ENCODE measurements at places on chromosomes 1 and 21. TPM values are rescaled to one million over a fixed set of nuclear protein-coding genes. Genes with fewer than 3 reads are reported as not detected.

- no peak for DNase-seq
These were observed 16.9 kb downstream of the RGS1 start for GRCh38 chr1:192592517-192592916.

- no peak for DNase-seq
These were observed 14.3 kb downstream of the SDHB start for GRCh38 chr1:17039522-17039921.

- no peak for DNase-seq
These were observed 36.6 kb downstream of the PLXNA2 start for GRCh38 chr1:208207388-208208131.

DNA sequence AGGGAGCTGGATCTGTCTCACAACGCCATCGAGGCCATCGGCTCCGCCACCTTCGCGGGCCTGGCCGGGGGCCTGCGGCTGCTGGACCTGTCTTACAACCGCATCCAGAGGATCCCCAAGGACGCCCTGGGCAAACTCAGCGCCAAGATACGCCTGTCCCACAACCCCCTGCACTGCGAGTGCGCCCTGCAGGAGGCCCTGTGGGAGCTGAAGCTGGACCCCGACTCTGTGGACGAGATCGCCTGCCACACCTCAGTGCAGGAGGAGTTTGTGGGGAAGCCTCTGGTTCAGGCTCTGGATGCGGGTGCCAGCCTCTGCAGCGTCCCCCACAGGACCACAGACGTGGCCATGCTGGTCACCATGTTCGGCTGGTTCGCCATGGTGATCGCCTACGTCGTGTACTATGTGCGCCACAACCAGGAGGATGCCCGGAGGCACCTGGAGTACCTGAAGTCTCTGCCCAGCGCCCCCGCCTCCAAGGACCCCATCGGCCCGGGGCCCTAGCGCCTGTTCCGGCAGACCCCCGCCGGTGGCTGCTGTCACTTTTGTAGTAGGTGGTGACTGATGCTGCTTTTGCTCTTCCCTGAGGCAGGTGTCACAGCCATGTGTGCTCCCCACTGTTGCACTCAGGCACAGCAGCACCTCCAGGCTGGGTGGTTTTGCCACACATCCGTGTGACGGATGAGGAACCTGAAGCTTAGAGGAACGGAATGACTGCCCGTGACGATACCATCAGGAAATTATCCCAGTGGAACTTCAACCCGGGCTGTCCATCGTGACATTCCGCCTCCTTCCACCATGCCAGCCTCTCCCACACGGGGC is 1.8 kb downstream of the LRRC3 start:
- no peak for DNase-seq

DNA sequence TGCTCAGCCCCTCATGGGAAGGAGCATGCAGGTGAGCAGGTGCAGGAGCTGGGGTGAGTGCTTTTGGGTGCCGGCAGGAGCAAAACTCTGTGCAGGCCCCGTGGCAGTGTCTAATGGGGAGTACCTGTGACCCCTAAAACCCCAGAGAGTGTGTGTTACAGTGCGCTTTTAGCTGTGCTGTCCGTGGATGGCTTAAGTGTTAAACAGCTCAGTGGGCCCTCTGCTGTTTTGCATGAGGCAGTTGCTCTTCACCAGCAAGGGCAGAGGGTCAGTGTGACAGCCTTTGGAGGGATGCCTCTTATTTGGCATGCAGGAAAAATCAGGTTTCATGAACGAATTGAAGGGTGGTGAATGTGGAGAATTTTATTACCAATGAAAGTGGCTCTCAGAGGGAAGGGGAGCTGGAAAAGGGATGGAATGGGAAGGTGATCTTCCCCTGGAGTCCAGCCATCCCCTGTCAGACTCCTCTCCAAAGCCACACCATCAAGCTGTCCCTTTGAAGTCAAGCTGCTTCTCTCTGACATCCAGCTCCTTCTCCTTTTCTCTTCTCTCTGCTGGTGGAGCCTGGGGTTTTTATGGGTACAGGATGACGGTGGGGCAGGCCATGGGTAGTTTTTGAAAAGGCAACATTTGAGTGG is 17.0 kb upstream of the ALG14 start:
- no peak for DNase-seq

- no peak for DNase-seq
These were observed 421.8 kb downstream of the PTBP2 start for GRCh38 chr1:97143236-97143882.

GRCh38 chr1:85343213-85343611 is 66.8 kb upstream of the BCL10 start:
- DNase-seq = no peak

DNA sequence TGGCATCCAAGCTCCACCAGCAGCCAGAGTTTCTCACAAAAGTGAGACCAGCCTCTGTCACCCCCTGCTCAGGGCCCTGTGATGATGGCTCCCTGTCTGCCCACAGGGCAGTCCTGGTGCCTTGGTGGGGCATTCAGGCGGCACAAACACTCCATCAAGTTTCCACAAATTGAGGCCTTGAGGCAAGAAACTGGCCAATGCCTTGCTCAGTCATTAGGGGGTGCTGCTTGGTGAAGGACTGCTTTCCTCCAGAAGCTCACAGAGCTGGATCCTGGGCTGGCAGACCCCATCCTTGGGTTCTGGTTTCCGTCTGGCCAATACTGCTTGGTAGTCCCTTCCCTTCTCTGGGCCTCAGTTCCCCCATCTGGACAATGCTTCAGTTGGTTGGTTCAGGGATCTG is 12.5 kb upstream of the AHDC1 start:
- DNase-seq = no peak

DNA sequence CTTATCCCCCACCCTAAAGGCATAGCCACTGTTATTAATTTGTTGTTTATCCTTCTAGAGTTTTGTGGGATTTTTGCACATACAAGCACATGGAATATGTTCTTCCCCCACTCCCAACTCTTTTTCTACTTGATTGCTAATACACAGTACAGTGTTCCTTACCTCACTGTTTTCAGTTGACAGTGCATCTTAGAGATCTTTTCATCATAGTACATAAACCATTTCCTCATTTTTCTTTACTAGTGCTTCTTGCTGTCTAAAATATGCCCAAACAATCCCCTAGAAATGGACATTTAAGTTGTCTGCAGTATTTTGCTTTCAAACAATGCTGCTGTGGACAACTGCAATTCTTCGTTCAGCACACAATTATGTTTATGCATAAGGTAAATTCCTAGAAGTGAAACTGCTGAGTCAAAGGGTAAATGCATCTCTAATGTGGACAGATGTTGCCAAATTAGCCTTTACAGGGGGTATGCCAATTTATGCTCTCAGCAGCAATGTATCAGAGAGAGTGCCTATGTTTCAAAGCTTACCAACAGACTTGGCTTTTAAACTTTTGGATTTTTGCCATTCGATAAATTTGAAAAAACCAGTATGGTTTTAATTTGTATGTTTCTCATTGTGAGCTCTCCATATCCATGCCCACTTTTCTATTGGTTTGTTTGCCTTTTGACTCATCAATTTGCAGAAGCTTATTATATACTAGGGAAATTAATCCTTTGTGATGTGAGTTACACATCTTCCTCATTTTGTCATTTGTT is 132.6 kb downstream of the MRPS6 start:
- no peak for DNase-seq

DNA sequence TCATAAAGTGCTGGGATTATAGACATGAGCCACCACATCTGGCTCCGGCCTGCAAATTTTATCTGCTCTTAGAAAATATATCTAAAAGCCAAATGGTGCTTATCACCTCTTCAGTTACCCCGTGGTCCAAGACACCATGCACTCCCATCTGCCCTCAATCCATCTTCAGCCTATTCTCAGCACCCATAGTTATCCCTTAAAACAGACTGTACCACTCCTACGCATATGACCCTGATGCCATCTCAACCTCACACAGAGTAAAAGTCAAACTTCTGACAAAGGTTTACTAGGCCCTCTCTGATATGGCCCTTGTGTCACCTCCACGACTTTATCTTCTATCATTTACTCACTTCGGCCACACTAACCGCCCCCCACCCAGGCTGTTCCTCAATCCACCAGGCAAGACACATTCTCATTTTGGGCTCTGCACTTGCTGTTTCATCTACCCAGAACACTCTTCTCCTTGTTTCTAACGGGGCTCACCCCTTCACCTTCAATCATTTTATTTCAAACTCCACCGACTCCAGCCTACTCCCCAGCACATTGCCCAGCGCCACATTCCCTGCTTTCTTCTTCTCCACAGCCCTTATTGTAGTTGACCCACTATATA is 33.0 kb downstream of the USP48 start:
- DNase-seq = no peak

DNA sequence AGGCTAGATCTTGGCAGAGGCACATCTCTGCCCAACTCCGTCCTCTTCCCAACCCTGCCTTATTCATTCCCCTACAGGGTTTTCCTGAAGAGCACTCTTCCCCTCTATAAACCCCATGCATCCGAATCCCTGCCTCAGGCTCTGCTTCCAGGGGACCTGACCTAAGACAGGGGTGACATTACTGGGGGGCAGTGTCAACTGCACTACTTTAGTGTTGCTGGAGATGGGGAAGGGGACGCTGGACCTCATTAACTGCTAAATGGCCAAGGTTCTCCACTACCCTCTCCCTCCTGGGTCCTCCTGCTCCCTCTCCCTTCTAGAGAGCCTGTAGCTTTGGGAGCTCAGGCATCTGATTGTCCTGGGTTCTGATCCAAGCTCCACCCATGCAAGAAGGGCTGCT is 126.2 kb downstream of the GRIK3 start:
- DNase-seq = peak; percentile 11

DNA sequence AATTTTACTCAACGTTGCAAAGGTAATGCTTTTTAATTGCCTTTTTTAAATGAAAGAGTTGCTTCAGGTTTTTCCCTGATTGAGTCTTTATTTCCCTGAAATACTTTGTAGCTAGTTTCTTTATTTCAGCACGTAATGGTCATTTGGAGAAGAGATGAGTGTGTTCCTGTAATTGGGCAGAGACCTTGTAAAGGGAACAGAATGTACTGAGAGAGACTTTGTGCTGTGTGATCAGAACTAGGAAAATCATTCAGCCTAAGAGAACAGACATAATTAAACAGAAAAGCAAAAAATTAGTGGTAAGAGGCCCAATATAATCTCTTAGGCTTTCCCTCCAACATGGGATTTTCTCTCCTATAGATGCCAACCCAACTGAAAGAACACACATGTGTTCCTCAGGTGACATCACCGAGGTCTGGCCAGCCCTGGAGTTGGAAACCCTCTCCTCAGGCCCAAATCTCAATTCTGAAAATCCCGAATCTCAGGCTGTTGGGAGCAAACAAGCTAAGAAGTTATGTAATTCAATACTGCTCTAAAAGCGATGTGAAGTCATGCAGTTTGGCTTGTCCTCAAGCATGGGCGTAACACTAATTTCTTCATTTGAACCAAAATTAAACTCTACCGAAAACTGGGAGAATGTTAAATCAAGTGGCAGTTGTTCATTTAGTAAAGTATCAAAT is 102.0 kb downstream of the TGFB2 start:
- no peak for DNase-seq

DNA sequence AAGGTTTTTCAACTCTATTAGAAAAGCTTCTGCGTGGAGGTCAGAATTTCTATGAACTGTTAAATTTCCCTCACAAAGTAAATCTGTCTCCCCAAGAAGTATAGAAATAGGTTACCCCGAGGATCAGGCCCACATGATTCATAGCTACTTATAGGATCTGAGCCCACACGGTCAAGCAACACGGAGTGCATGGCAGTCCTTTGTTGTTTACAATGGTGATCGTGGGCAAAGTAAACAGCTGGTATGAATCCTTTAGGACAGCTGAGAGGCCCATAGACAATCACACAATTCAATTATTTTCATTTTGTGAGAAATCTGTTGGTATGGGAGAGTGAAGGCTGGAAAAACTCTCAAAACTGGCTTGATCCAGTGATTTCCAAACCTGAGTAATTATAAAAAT is 58.9 kb upstream of the RCOR3 start:
- DNase-seq = no peak

DNA sequence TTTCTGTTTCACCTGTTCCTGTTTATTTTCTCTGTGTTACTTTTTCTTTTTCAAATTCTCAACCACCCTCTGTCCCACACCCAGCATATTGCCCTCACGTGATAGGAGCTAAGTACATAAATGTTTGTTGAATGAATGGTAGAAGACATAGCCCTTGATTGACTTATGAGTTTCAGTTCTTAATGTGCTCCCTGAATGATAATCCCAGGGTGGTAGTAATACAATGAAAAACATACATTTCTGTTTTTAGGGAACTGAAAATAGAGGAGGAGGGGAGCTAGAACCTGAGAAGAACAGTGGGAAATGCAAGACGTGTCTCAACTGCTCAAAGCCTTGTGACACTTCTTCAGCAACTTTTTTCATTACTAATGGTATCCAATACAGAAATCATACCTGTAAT is 147.1 kb downstream of the SPATA46 start:
- DNase-seq = no peak

- no peak for DNase-seq
These were observed 5.0 kb upstream of the BCAR3 start for GRCh38 chr1:93686504-93687250.

- DNase-seq = no peak
These were observed 2.1 kb downstream of the CAPZB start for GRCh38 chr1:19483261-19483660.

DNA sequence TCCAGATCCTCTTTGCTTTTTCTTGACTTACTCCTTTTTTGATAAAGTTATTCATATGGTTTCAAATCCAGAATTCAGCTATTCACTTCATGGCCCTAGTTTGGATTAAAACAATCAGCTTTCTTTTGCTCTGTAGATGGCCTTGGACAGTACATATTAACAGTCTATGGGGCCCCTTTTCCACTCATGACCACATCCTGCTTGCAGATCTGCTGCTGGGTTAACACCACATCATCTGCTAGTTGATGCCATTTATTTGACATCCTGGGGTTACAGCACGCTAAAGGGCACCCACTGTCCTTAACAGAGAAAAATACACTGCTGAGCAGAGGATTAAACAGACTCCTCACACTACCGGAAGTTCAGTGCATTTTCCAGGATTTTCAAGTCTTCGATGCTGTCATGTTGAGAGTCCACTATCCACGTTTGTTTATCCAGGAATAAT is 941 bp upstream of the IFI16 start:
- DNase-seq = no peak

DNA sequence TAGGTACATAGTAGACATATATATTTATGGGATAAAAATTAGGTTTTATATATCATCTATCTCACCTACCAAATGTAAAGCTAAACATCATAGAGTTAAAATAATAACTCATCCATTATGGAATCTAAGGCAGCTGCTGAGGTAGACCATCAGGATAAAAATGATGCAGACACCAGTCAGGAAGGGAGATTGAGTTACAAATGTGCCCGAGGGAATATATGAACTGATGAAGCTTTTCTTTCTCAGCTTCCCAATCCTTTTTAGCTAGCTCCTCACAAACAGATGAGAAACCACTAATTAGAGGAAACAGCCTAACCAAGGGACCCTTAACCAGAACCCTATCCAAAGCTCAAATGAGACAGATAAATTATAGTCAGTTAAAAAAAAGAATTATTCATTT is 20.9 kb downstream of the TTLL7 start:
- DNase-seq = no peak

GRCh38 chr1:184806296-184806721 is 51.7 kb upstream of the EDEM3 start:
- DNase-seq = no peak

GRCh38 chr1:187921426-187921825 is 1092.7 kb downstream of the PLA2G4A start:
- DNase-seq = no peak

DCST2 gene
- total RNA-seq = 0.87 TPM

CFAP298 gene
- 29.2 TPM for total RNA-seq

SIM2 gene
- total RNA-seq = not detected

GJB4 gene
- total RNA-seq = not detected

SLC30A7 gene
- total RNA-seq = 31.5 TPM

CNR2 gene
- not detected for total RNA-seq

SDC3 gene
- 53.4 TPM for total RNA-seq

HMGCS2 gene
- total RNA-seq = 0.71 TPM

MEX3A gene
- total RNA-seq = 0.58 TPM

SPSB1 gene
- total RNA-seq = 48.8 TPM

All from mesenteric fat pad (tissue), 1 donor.